Activated CD8-positive, alpha-beta T cell treated with anti-CD3 and anti-CD28 coated beads for 36 hours (primary cell): ENCODE measurements at places on chromosomes 12 and 14.
A peak's percentile ranks its signal among the peaks of the same experiment; 100 is the strongest.

DNA sequence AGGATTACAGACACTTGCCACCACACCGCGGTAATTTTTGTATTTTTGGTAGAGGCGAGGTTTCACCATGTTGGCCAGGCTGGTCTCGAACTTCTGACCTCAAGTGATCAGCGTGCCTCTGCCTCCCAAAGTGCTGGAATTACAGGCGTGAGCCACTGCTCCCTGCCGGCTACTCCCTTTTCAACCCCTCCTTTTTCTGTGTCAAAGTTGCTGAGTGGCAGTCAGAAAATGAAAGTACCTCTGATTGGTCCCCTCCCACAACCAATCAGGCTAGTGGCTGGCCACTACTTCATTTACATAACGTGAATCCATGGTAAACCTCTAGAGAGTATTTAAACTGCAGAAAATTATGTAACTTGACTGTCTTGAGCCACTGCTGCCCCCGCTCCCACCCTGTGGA is 5.9 kb downstream of the RESF1 start:
- peak overlapping the region; percentile 97 for H3K27ac ChIP-seq
- DNase-seq: peak; percentile 67
- H3K4me1 ChIP-seq: peaks cover 74% of the 10 kb centered on the region
- no peaks in the 10 kb centered on the region for H3K27me3 ChIP-seq
- peaks cover 76% of the 10 kb centered on the region for H3K36me3 ChIP-seq

DNA sequence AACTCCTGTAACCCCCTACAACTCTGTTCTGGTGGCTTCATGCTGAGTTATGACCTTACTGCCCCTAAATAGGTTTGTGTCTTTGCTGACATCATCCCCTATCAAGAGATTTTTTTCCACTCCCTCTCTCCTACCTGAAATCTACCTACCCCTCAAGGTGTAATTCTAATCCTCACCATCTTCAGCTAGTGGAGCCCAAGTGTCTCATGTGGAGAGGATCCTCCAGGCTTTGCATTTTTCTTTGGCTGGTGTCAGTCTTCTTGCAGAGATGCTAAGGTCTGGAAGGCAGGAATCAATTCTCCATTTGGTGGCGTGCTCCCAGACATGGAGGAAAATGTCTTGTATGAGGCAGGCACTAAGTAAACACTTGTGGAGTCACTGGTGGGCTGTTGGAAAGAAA is 74.8 kb upstream of the PRMT8 start:
- no peaks in the 10 kb centered on the region for H3K4me1 ChIP-seq
- no peak overlapping the region for H3K4me3 ChIP-seq
- no peaks in the 10 kb centered on the region for H3K36me3 ChIP-seq
- no peak overlapping the region for H3K27ac ChIP-seq
- DNase-seq: no peak
- peaks cover 9% of the 10 kb centered on the region for H3K27me3 ChIP-seq

DNA sequence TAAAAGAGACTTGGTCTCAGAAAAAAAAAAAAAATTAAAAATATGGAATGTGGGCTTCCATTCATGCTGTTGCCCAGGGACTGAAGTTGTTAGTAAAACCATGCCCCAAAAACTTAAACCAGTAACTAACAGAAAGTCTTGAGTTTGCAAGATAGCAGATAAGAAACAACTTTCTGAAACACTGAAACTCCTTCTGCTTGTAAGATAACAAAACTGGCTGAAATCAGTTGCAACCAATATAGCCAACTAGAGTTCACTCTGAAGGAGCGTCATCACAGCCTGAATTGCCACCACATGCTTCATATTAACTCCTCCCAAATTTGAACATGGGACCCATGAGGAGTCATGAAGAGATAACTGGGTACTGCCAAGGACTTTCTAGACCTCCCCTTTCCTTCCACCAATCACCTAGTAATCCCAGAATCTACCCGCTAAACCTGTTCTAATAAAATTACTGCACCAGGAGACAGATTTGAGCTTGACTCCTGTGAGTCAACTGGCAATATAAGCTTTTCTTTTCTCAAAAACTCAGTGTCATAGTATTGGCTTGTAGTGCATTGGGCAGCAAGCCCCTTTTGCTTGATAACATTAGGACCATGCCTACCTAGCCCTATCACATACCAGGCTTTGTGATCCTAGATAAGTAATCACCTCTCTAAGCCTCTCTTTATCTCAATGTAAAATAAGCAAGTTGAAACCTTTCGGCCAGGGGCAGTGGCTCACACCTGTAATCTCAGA is 53.6 kb downstream of the R3HDM2 start:
- H3K36me3 ChIP-seq: peaks cover 15% of the 10 kb centered on the region
- DNase-seq: no peak
- H3K4me3 ChIP-seq: no peak overlapping the region

DNA sequence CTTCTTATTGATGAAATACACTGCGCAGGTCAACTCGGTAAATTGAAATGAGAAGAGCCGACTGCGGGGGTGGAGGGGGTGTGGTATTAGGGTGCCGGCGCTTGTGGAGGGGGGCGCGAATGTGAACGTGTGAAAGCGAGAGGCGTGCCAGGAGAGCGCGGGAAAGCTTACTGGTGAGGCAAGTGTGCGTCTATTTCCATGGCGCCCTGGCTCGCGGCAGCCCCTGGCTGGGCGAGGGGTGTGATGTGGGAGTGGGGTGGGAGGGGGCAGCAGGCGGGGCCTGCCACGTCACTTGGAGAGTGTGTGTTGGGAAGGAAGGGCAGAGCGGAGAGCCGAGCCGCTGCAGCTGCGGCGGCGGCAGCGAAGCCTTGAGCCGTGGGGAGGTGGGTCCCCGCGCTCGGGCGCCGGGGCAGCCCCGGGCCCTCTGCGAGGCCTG is 88.8 kb downstream of the GALNT8 start:
- no peak overlapping the region for H3K27ac ChIP-seq
- peak overlapping the region; percentile 13 for H3K4me3 ChIP-seq
- DNase-seq: no peak
- peaks cover 35% of the 10 kb centered on the region for H3K27me3 ChIP-seq
- no peaks in the 10 kb centered on the region for H3K36me3 ChIP-seq
- peaks cover 30% of the 10 kb centered on the region for H3K4me1 ChIP-seq

DNA sequence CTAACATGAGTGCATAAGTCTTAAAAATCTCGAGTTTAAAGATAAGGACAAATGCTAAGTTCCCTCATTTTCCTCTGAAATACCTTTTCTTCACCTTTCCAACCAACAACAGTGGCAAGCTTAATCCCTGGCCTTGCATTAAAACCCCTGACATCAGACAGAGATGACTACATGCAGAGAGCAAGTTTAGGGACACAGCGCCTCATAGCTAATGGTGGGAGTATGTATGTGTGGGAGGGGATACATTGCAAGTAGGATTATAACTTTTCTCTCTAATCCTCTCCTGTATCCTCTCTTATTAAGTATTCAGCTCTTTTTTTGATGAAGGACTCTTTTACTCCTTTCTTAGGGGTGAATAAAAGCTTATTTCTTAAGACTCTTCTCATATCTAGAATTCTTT is 547.1 kb downstream of the CCER1 start:
- H3K4me3 ChIP-seq: no peak overlapping the region
- H3K27me3 ChIP-seq: no peaks in the 10 kb centered on the region
- H3K36me3 ChIP-seq: no peaks in the 10 kb centered on the region
- no peak overlapping the region for H3K27ac ChIP-seq
- no peaks in the 10 kb centered on the region for H3K4me1 ChIP-seq
- DNase-seq: peak; percentile 1

DNA sequence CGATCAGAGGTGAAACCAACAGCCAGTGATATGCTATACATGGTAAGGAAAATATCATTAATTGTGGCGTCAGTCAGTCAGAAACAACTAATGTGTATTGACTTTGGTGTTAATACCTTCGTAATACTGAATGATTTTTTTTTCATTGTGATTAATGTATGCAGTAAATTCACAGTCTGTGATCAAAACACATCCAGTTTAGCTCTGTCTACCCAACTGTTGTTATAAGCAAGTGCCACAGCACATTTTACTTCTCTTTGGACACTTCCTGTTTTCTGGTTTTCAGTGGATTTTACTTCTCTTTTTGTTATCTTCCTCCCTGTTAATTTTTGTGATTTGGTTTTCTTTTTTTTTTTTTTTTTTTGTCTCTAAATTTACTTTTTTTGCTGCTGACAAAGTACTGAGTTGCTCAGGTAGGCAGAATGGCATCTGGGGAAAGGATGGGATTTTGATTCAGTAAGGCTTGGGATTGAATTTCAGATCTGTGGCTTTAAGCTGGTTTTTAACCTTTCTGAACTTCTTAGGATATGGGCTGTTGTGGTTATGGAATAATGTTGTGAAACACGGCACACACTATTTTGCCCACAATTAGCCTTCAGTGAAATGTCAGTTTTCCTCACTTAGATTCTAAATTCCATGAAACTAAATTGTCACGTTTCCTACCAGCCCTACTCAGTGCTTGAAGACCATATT is 604 bp downstream of the GLIPR1 start:
- peaks cover 82% of the 10 kb centered on the region for H3K4me1 ChIP-seq
- H3K27me3 ChIP-seq: no peaks in the 10 kb centered on the region
- peak overlapping the region; percentile 98 for H3K27ac ChIP-seq
- H3K4me3 ChIP-seq: peak overlapping the region; percentile 96
- no peak for DNase-seq

DNA sequence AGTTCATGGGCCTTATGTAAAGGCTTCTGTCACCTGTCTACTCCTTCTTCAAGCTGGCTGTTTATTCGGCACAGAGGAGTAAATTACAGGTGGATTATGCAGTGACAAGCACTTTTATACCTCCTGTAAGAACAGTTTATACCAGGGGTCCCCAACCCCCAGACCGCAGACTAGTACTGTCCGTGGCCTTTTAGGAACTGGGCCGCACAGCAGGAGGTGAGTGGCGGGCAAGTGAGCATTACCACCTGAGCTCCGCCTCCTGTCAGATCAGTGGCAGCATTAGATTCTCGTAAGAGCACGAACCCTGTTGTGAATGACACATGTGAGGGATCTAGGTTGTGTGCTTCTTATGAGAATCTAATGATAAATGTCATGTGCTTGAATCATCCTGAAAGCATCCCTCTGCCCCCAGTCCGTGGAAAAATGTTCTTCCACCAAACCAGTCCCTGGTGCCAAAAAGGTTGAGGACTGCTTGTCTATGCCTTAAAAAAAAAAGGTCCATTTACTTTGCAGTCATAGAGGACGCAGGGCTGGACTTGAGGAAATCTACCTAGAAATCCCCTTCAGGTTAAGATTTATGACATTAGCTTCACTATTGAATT is 78.8 kb downstream of the ETV6 start:
- H3K27me3 ChIP-seq: no peaks in the 10 kb centered on the region
- H3K27ac ChIP-seq: no peak overlapping the region
- peaks cover 13% of the 10 kb centered on the region for H3K36me3 ChIP-seq
- H3K4me3 ChIP-seq: no peak overlapping the region
- no peak for DNase-seq
- H3K4me1 ChIP-seq: peaks cover 67% of the 10 kb centered on the region

- H3K4me3 ChIP-seq: no peak overlapping the region
- no peak overlapping the region for H3K27ac ChIP-seq
- H3K27me3 ChIP-seq: no peaks in the 10 kb centered on the region
- H3K36me3 ChIP-seq: no peaks in the 10 kb centered on the region
Observed at GRCh38 chr12:39062266-39062996, 157.0 kb upstream of the CPNE8 start.

DNA sequence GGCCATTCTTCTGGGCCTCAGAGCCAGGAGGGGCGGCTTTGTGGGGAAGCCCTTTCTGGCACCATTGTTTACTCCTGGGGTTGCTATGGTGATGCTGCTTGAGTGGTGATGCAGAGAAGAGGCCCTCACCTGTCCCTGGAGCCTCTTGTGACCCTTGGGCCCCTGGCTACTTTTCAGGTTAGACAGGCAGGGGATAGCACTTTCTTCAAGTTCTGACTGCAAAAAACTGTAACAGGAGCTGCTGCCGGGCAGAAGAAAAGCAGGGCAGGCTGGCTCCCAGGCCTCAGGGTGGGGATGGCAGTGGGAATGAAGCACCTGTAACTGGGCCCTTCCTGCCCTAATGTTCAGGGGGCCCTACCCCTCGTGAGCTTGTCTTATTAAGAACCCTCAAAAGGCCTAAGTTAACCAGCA is at the start of gene TEX52:
Gene TEX52, minus strand, starts transcription at position 19 of the 411 bp plus-strand sequence. Its CDS starts 13 bp downstream, at position 6.
- H3K27me3 ChIP-seq: no peaks in the 10 kb centered on the region
- peaks cover 24% of the 10 kb centered on the region for H3K36me3 ChIP-seq
- H3K27ac ChIP-seq: peak within 1 kb of the TSS; percentile 1
- H3K4me1 ChIP-seq: no peaks in the 10 kb centered on the region
- DNase-seq: no peak

DNA sequence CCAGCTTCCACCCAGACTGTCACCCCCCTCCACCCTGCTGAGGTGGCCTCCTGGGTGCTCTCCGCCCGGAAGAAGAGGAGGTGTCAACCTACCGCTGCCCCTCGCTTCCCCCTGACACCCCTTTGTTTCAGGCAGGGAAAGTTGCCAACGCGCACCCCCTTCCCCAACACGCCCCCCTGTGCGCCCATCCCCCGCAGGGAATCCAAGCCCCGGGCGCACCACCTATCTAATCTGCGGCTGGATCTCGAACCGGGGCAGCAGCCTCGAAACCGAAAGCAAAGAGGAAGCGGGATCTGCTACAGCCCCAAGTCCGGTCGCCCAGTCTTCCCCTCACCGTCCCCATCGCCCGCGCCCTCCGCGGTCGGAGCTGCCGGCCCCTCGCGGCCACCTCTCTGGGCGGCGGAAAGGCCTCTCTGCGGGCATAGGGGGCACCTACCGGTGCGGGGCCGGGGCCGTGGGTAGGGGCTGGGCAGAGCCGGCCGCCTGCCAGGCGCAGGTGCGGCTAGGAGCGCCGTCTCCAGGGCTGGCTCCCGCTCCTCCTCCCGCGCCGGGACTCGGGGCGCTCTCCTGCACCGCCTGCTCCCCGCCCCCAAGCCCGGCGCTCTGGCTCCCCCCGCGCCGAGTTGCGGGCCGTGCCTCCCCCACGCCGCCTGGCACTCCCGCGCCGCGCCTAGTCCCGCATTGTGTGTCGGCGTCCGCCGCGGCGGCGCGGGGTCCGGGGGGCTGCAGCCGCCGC is 18.3 kb upstream of the PLEKHH1 start:
- H3K36me3 ChIP-seq: no peaks in the 10 kb centered on the region
- H3K4me3 ChIP-seq: peak overlapping the region; percentile 78
- H3K4me1 ChIP-seq: peaks cover 32% of the 10 kb centered on the region
- H3K27me3 ChIP-seq: peaks cover 2% of the 10 kb centered on the region

GRCh38 chr14:73723797-73724661 is 9.8 kb upstream of the PNMA1 start:
- DNase-seq: no peak
- H3K4me3 ChIP-seq: no peak overlapping the region
- peaks cover 69% of the 10 kb centered on the region for H3K36me3 ChIP-seq
- no peaks in the 10 kb centered on the region for H3K27me3 ChIP-seq
- peaks cover 28% of the 10 kb centered on the region for H3K4me1 ChIP-seq

GRCh38 chr14:21024585-21025370 is at the start of gene NDRG2:
Gene NDRG2, minus strand, starts transcription at chr14:21025061. Its CDS starts 1,746 bp downstream, at chr14:21023315.
- H3K4me3 ChIP-seq: peak within 1 kb of the TSS; percentile 78
- H3K4me1 ChIP-seq: peaks cover 12% of the 10 kb centered on the region
- no peaks in the 10 kb centered on the region for H3K36me3 ChIP-seq
- peak within 1 kb of the TSS; percentile 41 for H3K27ac ChIP-seq
- peaks cover 2% of the 10 kb centered on the region for H3K27me3 ChIP-seq
- DNase-seq: peak; percentile 73

GRCh38 chr12:102439426-102440405 is 40.6 kb downstream of the IGF1 start:
- no peak for DNase-seq
- peaks cover 4% of the 10 kb centered on the region for H3K4me1 ChIP-seq
- peaks cover 12% of the 10 kb centered on the region for H3K27me3 ChIP-seq
- H3K4me3 ChIP-seq: no peak overlapping the region
- H3K27ac ChIP-seq: no peak overlapping the region
